A172 (cell line): ENCODE measurements at places on chromosomes 3 and 15. TPM values are rescaled to one million over a fixed set of nuclear protein-coding genes. Genes with fewer than 3 reads are reported as not detected.

The SERPINI2 gene
- not detected in 2 replicates for total RNA-seq

- DNase-seq: no peak
These were observed 675.4 kb upstream of the SGO1 start for GRCh38 chr3:20861454-20861853.

- DNase-seq: no peak
These were observed 37.5 kb upstream of the MFGE8 start for GRCh38 chr15:88950600-88951160.

- DNase-seq: no peak
These were observed 21.0 kb downstream of the ZNF80 start for GRCh38 chr3:114216186-114216970.

DNA sequence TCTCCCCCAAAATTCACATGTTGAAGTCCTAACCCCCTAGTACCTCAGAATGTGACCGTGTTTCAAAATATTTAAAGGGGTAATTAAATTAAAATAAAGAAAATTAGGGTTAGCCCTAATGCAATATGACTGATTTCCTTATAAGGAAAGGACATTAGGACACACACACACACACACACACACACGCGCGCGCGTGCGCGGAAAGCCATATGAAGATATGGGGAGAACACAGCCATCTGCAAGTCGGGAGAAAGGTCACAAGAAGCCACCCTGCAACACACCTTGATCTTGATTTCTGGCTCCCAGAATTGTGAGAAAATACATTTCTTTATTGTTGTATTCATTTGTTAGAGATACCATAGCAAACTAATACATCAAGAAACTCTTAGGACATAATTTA, 54.6 kb upstream of the STXBP5L start:
- DNase-seq: no peak

GRCh38 chr3:74055061-74055460, 430.3 kb upstream of the PDZRN3 start:
- DNase-seq: no peak
